Left cardiac atrium (tissue), 4 donors: ENCODE measurements at places on chromosomes 1 and 21.

GRCh38 chr21:19776076-19776475 lies 1222.1 kb upstream of the NCAM2 start:
- DNase-seq, result no peak

- no peak for DNase-seq
These were observed 2.0 kb upstream of the UTP25 start for GRCh38 chr1:209825591-209826434.

DNA sequence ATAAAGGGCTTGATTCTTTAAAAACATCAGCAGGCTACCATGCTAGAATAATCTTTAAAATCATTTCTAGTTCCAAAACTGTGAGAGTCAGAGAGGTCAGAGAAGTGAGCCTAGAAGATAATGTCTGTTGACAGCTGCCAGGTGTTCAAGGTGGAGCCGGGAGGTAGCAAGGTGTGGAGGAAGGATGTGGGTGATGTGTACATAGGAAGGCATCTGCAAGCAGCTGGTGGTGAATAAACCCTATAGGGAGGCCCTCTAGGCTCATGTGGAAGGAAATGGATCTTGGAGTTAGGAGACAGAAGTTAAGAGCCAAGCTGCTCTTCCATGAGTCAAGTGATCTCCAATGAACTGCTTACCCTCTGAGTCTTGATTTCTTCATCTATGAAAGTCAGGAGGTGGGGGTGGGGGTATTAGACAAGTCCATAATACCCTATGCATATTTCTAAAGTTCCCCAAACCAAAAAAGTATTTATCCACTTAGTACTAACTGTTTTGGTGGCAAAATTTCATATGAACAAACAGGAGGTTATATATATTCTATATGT lies 266.3 kb downstream of the RHOU start:
- no peak for DNase-seq

DNA sequence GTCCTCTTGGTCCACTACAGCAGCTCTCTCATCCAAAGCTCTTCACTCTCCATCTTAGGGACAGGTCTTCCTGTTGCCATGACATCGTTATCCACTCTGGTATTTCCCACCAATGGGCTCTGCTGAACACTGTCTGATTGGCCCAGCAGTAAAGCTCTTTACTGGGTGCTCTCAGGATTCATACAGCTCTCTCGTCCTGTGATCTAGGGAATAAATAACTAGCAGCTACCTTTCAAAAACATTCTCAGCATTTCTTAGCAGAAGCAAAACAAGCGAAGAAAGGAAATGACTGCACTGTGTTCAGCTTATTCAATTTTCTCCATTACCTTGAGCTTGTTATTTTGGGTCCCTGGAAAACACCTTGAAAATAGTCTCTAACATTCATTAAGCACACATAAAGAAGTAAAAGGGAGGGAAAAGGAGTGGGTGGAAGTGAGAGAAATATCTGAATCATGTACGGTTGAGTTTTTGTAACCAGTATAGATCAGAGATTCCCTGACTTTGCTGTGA lies 163.4 kb upstream of the SGIP1 start:
- no peak for DNase-seq

DNA sequence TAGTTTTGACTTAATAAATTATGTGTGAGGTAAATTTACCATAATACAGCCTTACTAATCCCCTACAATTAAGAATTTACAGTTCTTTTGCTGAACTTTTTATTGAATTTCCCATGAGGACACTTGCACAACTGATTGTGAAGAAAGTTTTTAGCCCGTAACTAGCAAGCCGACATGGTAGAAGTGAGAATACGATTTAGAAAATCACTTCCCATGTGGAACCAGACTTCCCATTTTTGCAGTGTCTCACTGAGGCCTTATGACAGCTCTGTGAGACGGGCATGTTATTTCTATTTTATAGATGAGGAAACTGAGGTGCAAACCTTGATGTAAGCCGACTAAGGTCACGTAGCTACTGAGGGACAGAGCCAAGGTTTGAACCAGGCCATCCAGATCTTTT lies 32.5 kb upstream of the LMO4 start:
- DNase-seq, result no peak

DNA sequence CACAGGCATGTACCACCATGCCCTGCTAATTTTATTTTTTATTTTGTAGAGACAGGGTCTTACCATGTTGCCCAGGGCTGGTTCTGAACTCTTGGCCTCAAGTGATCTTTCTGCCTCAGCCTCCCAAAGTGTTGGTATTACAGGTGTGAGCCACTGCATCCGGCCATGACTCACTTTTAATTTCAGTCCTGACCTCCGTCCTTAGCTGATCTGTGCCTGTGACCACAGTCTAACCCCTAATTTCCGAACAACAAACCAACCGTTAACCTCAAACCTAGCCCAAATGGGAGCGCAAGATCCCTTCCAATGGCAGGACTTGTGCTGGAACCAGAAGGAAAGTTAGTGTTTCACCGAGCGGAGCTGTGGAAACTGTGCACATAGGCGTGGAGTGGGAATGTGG lies 29.3 kb upstream of the MAN1C1 start:
- no peak for DNase-seq

DNA sequence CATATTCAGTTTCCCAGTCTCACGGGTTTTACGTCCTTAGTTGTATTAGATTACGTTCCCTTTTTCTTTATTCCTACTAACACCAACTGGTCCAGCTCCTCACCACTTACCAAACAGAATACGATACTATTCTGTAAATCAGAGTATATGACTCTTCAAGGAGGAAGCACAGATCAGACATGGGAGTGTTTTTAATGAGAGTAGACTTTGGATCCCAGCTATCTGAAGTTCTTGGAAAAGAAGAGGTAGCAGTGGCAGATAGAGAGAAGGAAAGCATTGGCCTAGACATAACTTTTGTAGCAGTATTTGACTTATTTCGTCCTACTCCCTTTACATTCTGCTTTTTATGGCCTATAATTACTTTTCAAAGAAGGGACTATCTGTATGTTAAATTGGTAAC lies 24.1 kb upstream of the PLA2G4A start:
- no peak for DNase-seq

DNA sequence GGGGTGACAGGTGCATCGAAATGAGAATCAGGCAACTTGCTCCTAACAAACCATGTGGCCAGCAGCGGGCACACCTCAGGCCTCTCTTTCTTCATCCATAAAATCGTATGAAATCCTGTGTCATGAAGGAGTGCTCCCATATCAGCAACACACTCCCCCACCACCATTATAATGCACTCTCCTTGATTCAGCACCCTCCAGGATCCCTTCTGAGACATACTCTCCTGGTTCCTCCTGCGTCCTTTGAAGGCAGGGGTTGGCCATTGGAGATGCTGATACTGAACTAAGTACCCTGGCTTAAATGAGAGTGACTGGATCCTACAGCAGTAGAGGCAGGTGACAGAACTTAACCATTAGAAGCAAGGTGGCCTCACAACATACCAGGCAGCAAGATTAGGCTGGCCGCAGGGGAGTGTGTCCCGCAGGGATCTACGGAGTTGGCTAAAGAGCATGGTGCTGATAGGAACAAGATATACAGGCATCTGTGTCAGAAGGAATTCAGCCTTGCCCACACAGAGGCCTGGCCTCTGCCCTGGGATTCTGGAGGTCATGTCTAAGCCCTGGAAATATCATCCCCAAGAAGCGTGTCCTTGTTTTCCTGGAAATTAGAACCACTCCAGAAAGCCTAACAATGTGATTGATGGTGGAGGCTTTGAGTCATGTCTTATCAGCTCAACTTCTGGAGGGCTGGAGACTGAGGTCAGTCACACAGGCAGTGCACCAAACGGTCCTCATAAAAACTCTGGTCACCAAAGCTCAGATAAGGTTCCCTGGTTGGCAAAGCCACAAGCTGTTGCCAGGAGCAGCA lies 16.8 kb downstream of the S100A7A start:
- no peak for DNase-seq

- no peak for DNase-seq
These were observed 6.1 kb upstream of the SLC19A2 start for GRCh38 chr1:169491845-169492281.

DNA sequence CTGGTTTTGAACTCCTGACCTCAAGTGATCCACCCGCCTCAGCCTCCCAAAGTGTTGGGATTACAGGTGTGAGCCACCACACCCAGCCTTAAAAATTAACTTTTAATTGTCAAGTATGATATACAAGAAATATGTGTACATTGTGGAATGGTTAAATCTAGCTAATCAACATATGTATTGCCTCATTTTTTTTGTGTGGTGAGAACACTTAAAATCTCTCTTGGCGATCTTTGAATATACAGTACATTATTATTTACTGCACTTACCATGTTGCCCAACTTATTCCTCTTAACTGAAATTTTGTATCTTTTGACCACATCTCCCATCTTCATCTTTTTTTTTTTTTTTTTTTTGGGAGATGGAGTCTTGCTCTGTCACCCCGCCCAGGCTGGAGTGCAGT lies 23.3 kb downstream of the THRAP3 start:
- DNase-seq, result no peak

DNA sequence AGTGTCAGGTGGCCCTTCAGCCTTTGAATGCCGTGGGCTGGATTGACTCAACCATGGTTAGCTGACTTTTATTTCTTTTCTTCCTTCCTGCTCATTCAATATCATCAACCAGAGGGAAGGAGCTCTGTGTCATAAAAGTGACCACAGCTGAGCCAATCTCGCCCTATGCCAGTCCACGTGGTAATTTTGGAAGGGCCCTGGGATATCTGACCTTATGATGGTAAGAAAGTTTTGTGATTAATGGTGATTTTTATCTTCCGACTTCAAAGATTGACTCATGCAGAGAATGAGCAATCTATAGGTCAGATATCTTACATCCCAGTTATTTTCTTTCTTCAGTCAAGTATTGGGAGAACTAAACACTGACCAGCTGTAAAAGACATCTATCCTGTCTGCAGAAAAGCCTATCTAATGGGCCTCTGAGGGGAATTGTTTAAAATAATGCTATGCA lies 170.3 kb downstream of the ZC3H11B start:
- DNase-seq, result no peak

DNA sequence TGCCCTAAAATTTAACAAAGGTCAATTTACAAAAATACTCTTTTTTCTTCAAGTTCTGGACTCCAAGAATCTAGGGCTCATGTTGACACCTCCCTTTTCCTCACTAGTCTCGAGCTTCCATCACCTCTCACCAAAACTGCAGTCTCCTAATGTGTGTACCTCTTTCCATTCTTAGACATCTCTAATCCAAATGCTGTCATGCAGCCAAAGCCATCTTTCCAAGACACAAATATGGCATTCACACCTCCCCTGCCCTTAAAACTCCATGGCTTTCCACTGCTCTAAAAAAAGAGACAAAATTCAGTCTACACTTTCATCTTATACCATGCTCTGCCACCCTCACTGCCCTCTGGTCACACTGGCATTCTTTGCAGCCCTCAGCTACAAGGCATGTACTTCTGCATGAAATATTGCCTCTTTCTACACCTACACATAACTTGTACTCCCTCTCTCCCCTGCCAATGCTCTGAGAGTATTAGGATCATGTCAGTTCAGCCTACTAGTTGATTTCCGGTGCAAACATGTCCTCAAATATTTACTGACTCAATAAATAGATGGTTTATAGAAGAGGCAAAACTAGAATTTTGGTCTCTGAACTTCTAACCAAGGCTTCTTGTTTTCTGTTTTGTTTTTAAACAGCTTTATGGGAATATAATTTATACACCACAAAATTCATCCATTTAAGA lies 26.9 kb downstream of the ADSS2 start:
- DNase-seq, result no peak

- DNase-seq, result no peak
These were observed 596.5 kb downstream of the MATN1 start for GRCh38 chr1:30126848-30127247.
